ENCODE measurements at places on chromosomes 7 and 10.

DNA sequence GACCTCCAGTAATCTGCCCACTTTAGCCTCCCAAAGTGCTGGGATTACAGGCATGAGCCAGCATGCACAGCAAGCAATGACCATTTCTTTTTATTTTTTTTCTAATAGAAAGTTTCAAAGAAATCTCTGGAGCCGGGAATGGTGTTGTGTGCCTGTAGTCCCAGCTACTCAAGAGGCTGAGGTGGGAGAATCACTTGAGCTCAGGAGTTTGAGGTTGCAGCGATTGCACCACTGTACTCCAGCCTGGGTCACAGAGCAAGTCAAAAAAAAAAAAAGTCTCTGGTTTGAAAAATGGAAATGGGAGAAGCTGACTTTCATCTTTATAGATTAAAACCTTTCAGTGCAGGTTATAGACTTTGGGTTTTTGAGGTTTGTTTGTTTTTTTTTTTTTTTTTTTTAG is 44.8 kb upstream of the KMT2E start:
- DNase-seq = no peak

DNA sequence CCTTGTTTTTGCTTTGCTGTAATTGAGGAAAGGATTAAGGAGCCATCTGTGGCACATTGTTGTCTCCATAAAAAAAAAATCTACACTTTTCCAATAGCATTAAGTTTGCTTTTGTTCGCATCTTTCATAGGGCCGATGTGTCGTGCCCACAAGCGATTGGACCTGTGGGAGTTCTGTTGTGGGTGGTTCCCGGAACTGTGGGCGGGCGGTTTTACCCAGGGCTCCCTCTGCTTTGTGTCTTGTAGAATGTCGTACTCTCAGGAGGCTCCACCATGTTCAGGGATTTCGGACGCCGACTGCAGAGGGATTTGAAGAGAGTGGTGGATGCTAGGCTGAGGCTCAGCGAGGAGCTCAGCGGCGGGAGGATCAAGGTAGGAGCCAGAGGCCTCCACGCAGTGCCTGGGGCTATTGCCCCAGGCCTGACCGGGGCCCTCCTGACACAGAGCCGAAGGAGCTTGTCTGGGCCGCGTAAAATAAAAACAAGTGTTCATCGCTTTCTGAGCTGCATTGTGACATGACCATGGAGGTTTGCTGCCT is 92.4 kb downstream of the ACTR3B start:
- no peak for DNase-seq

DNA sequence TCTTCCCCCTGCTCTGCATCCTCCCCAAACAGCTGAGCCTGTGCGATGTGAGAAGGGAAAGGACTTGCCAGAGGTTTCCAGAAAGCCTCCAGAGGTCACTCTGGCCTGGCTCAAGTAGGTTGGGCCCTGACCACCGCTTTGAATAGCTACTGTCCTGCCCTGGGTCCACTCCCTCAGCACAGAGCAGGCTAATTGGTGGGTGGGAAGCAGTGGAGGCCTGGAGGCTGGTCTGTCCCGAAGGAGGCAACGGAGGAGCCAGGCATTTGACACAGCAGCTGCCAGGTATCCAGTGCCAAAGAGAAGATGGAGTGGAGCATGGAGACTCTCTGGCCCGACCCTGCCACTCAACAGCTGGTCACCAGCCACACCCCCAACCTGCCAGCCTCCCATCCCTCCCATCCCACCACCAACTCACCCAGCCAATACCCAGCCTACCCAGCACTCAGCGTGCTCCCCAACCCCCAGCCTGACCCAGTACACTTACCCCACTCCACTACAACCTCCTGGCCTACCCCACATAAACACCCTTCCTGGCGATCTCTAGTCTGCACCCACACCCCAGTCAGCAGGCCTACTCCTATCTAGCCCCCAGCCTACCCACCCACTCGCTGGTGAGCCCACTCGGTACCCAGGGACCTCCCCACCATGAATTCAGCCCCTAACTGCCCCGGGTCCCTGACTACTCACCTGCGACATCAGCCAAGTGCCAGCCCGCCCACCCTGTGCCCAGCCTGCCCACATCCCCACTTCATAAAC is 64.6 kb upstream of the COL13A1 start:
- no peak for DNase-seq

DNA sequence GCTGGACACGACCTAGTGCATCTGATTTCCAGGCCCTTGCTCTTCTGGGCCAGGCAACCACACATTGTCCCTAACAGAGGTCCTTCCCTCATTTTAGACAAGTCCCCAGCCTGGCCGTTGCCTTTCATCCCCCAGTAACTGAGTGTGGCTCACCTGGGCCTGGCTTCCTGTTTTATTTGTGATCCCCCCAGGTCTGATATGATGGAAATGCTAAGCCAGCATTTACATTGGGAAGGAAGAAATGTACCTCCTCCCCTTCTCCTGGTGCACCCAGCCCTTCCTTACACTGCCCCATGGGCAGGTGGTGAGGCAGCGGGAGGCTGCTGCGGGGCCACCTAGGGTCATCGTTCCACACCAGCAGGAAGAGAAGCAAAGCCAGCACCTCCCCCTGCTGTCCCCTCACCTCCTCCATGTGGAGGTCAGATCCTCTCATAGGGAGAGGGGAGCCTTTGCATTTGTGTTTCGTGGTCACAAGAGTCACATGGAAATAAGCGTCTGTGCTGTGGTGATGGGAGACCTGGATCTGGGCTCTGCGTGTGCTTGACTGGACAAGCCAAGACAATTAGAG is 108.8 kb downstream of the GLRX3 start:
- DNase-seq = no peak

DNA sequence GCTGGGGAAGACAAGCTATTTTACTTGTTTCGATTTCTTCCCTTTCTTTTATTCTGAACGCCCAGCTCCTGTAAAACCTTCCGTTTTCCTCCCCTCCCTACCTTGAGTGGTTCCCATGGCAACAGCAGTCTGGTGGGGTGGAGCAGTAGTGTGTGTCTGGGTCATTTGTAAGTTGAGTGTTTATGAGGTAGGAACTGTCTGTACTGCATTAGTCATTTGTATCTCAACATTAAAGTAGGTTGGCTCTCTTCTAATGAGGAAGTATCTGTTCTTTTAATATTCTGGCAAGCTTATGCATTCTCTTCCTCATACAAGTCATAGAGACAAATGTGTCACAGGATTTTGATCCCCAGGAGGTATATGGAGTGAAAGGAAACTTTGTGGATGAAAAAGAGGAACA is 85.3 kb upstream of the CCDC6 start:
- no peak for DNase-seq

- no peak for DNase-seq
Observed at GRCh38 chr10:98402478-98402877, 12.5 kb downstream of the PYROXD2 start.

GRCh38 chr7:131529179-131529578 is 27.2 kb downstream of the PODXL start:
- no peak for DNase-seq

- no peak for DNase-seq
Observed at GRCh38 chr7:51077987-51078370, 238.6 kb downstream of the COBL start.

DNA sequence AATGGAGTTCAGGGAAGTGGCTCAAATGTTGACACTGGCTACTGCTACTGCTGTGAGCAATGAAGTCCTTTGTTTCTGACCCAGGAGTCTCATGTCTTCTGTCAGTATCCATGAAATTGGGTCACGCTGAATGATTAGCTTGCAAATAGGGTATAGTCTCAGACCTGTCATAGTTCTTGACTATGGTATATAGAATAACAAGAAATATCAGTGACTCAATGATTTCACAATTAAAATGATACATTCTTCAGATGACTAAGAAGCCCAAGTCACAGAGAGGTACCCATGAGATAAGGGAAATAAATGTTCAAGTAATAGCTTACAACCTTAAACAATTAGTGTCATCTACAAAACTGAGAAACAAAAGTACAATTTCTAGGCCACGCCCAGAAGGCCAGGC is 89.3 kb downstream of the LYZL2 start:
- DNase-seq = no peak

GRCh38 chr7:3063016-3063753 is 19.5 kb upstream of the CARD11 start:
- DNase-seq = peak; percentile 57

DNA sequence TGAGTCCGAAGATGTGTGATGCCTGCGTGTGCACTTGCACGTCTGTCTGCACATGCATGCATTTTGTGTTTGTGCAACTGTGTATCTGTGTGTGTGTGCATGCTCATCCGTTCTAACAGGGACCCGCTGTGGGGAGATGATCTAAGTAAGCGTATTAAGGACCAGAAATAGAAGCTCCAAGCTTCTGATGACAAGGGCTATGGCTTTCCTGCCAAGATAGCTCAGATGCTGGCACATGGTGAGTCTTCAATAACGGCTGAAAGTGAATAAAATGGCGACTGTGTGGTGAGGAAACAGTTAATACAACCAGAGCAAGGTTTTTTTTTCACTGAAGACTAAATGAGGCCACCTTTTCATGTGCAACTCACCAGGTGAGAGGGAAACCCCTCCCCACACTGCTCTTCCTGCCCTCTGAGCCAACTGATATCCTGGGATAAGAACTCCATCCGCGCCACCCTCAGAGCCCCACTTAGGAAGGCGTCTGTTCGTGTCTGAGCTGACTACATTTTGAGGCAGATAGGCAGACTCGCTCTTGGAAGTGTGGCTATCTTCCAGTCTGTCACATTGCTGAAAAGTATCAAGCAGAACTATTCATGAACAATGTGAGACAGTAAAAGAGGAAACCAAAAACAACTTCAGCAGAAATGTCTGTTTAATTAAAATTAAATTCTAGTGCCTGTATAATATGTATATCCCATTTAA is 47.4 kb upstream of the TCERG1L start:
- DNase-seq = no peak

DNA sequence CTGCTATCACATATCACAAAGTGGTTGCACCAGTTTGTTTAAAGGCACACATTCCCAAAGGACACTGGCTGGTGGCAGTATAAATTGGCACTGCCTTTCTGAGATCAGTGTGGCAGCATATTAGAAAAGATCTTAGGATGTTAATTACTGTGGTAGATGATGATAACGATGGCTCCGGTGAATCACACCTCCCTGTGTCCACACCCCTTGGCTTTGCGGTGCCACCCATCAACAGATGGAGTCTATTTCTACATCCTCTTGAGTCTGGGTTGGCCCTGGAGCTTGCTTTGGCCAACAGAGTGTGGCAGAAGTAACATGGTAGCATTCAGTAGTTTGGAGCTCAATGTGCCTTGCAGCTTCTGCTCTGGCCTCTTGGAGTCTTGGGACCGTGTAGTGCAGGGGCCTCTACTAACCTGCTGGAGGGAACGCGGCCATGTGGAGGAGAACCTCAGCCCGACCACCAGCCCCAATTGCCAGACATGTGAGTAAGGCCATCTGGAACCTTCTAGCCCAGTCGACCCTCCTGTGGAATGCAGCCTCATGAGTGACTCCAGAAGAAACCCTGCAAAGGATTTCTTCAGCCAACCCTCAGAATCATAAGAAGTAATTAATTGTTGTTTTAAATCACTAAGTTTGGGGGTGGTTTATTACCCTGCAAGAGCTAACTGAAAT is 27.2 kb upstream of the PLEKHA1 start:
- no peak for DNase-seq

DNA sequence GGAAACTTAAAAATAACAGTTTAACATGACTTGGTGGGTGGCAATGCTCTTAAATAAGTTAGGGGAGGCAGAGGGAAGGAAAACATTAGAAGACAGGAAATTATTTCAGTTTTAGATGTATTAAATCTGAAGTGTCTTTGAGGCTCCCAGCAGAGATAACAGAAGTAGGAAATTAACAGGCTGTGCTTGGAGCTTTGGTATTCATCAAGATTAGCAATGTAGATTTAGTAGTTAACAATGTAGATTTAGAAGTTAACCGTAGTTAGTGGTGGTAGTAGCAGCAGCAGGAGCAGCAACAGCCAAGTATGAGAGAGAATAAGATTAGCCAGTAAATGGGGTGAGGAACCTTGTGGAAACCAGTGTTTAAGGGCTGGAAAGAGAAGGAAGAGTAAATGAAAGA is 48.7 kb upstream of the UBN2 start:
- no peak for DNase-seq

GRCh38 chr7:142376356-142376997 is 118.6 kb upstream of the PRSS58 start:
- DNase-seq = no peak

DNA sequence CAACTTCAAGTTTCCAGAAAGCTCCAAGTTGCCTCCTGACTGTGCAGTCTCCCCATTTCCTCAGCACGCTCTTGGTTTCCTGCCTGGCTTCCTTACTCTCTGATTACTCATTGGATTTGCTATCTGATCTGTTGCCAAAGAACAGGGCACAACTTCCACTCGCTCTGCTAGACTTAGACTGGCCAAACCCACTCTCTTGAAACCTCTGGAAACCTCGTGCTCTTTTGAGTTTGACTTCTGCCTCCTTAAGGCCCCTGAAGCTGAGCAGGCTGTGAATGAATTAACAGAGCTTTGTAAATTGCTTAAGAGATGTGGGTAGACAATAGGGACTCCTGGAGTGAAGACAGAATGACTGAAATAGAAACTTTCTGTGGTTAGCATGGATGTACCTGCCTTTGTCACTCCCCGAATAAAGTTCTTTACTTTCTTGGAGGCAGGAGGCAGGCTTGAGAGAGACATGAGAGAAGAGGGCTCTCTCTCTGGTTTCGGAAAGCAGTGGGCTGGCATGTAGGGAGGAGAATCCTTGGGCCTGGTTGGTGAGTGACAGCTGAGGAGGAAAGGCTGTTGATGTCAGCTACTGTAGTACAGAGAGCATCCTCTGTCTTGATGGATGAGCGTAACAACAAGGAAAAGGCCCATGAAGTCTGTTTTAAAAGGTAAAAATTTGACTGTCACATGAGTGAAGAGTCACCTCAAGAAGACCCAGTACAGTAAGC is 70.8 kb downstream of the CHN2 start:
- DNase-seq = no peak

DNA sequence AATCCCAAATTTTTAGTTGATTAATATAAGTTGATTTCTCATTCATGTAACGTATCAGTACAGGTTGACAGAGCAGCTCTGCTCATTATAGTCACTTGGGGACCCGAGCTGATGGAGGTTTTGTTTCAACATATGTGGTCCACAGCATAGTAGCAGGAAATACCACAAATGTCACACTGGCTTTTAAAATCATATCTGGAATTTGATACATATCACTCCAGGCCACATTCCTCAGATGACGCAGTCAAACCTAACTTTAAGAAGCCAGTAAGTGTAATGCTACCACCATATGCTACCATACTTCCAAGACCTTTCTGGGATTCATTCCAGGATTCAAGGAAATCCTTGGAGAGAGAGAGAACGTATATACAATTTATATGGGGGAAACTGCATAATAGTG is 156.3 kb downstream of the PHF14 start:
- DNase-seq = no peak

- DNase-seq = no peak
Observed at GRCh38 chr10:78634389-78634815, 434.4 kb upstream of the ZMIZ1 start.

All from stimulated activated CD4-positive, alpha-beta T cell treated with anti-CD3 and anti-CD28 coated beads, TNF-alpha, amount 100 ng/mL, for 4 hours (primary cell).